CD4-positive, alpha-beta T cell treated with Interleukin-15 for 4 hours (primary cell): ENCODE measurements at places on chromosomes 12 and 14.

DNA sequence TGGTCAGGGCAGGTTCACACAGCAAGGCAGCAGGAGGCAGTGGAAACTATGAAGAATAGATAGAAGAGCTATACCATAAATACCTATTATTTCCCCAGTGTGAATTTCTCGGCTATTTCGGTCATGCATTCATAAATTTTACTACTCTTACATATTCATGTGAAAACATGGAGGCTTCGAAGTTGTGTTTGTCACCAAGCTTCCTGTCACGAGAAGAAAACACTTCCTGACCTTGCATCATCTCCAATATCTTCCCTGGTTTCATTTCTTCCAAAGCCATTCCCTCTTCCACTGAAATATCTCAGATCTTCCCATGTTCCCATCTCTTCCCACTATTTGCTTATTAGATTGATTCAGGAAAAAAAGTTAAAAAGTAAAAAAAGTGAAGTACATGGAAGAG is 80.4 kb downstream of the CPNE8 start:
- DNase-seq, result no peak

DNA sequence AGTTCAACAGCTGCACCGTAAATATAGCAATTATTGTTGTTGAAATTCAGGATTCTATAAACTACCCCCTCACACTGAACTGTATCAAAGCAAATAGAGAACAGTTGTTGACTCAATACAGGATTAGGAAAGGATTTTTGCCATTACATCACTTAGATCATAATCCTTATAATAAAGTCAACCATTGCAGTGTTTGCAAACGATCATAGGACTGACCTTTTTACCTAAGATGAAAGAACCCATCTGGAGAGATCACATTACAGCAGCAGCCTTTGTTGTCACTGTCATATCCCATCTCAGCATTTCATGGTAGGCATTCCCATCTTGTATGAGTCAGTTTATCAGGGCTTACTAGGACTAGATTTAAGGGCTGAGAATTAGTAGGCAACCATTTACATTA is 96.1 kb downstream of the IPO8 start:
- no peak for DNase-seq

DNA sequence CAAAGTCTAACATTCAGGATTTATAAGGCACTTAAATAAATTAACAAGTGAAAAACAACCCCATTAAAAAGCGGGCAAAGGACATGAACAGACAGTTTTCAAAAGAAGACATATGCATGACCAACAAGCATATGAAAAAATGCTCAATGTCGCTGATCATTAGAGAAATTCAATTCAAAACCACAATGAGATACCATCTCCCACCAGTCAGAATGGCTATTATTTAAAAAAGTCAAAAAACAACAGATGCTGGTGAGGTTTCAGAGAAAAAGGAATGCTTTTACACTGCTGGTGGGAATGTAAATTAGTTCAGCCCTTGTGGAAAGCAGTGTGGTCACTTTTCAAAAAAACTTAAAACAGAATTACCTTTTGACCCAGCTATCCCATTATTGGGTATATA is 60.7 kb upstream of the BDKRB2 start:
- DNase-seq, result no peak

DNA sequence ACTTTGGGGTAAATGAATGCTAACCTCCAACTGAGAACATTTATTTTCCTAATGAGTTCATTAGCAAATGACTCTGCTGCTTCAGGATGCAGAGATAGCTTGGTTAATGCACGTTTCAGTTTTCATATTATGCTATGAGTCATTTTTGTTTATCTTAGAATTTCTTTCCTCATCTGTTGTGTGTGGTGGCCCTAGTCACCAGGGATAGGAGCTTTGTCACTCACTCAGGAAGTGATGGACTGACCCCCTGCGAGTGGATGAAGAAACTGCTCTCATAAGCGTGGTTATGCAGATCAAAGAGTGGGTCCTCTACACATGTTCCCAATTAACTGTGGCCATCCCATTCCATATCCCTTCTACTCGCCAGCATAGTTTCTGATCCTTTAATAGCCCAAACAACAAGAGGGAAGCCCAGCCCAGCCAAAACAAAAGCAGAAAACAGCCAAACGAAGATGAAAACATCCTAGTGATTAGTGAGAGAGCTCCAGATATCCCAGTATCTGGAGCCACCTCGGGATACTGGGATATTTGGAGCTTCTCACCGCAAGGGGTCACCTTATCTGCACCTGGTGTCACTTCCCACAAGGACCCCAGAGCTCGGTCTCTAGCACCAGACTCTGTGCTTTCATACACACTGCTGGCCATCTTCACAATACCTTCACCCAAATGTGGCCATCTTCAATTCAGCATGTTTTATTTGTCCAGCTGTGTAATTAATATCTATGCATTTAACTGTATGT is 8.6 kb downstream of the TC2N start:
- DNase-seq, result peak; percentile 31

DNA sequence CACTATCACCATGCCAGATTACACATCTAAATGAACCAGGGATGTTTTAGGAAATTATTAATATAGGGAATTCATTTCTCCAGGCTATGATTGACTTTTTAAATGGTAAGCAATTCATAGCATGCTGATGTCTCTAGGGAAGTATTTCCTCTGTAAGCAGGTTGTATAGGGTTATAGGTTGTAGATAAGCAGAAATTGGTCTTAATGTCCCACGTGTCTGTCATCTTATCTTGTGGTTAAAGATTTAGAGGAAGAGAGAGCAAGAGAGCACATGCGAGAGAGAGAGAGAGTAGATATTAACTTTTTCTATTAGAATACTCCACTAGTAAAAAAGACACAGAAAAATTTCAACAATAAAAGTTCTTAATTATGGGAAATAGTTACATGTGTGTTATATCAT is 32.6 kb downstream of the TRHDE start:
- DNase-seq, result no peak

DNA sequence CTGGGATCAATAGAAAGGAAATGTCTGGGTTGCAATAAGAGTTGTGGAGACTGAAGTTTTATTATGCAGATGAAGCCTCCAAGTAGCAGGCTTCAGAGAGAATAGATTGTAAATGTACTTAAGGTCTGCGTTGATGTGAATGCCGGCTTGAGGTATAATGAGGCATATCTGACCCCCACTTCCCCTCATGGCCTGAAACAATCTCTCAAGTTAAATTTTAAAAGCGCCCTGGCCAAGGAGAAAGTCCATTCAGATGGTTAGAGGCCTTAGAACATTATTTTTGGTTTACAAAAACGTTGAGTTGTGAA is 28.3 kb upstream of the HIGD1C start:
- no peak for DNase-seq

DNA sequence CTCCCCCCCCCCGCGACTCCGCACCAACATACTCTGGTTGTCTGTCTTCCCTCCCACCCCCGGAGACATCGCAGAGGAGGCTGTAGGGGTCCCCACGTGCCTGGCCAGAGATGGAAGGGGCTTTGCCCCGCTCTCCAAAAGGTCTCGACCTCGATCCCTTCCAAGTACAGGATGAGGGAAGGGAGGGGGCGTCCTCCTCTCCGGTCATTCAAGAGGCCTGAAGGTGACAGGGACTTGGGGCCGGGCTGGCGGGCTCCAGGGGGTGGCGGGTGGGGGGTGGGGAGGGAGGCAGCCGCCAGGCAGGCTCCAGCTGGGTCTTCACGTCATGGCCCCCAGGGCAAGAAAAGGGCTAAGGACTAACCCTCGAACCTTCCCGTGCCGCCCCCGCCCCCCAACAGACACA is 15.1 kb downstream of the TBX3 start:
- DNase-seq, result no peak

- no peak for DNase-seq
These were observed 8.8 kb downstream of the RASSF3 start for GRCh38 chr12:64618953-64619590.
